ENCODE measurements at places on chromosomes 6 and 20. TPM values are rescaled to one million over a fixed set of nuclear protein-coding genes. Genes with fewer than 3 reads are reported as not detected.

GRCh38 chr6:31270788-31271640 lies 878 bp downstream of the HLA-C start:
- H3K4me1 ChIP-seq, result peaks cover 71% of the 10 kb centered on the region
- H3K4me3 ChIP-seq, result peak overlapping the region; percentile 96
- H3K36me3 ChIP-seq, result peaks cover 12% of the 10 kb centered on the region
- peaks cover 7% of the 10 kb centered on the region for H3K27me3 ChIP-seq

DNA sequence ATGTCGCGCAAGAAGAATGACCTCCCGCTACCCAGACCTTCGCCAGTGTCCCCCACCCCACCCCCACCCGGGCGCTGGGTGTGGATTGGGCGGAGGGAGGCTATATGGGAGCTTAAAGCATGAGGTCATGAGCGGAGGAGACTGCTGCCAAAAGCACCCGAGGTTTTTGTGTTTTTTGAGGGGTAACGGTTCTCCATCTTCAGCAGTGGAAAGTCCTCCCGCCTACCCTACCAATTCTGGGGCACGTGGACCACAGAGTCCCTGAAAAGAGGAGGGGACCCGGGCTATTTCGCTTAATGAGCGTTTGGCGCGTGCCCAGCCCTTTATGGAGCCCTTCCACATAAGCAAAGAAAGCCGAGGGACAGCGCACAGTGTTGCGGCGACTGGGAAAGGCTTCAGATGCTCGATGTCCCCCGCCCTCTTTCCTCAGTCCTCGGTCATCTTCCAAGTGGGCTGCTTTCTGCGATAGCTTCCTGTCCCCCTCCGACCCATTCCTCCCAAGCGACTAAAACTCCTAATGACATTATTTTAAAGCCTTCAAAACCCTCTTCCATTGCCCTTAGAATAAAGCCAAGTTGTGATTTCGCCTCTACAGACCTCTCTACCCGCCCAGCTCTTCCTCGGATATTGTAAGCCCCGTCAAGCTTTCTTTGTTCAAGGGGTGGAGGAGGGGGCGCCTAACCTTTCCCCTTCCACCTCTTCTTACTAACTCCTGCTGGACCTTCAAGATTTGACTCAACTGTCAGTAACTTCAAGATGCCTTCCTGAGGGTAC lies 2.1 kb upstream of the TRERF1 start:
- H3K36me3 ChIP-seq, result no peaks in the 10 kb centered on the region
- peaks cover 33% of the 10 kb centered on the region for H3K4me1 ChIP-seq
- DNase-seq, result peak; percentile 19

- H3K4me3 ChIP-seq, result no peak overlapping the region
- no peaks in the 10 kb centered on the region for H3K36me3 ChIP-seq
- DNase-seq, result no peak
- H3K27ac ChIP-seq, result no peak overlapping the region
- peaks cover 6% of the 10 kb centered on the region for H3K4me1 ChIP-seq
- peaks cover 9% of the 10 kb centered on the region for H3K27me3 ChIP-seq
Measured at GRCh38 chr20:10642856-10643559, 30.8 kb downstream of the JAG1 start.

GRCh38 chr6:28433119-28433518 lies 10.2 kb downstream of the ZSCAN23 start:
- no peak for DNase-seq
- H3K4me1 ChIP-seq, result peaks cover 10% of the 10 kb centered on the region

The ADAM33 gene
- total RNA-seq, result not detected

The AVP gene
- total RNA-seq, result not detected

The RFX6 gene
- total RNA-seq, result not detected

The BHLHE23 gene
- not detected for total RNA-seq
